ENCODE measurements at places on chromosomes 13 and 19.

- no peak for DNase-seq
Measured at GRCh38 chr19:55519451-55520311, 17.3 kb downstream of the SBK2 start.

DNA sequence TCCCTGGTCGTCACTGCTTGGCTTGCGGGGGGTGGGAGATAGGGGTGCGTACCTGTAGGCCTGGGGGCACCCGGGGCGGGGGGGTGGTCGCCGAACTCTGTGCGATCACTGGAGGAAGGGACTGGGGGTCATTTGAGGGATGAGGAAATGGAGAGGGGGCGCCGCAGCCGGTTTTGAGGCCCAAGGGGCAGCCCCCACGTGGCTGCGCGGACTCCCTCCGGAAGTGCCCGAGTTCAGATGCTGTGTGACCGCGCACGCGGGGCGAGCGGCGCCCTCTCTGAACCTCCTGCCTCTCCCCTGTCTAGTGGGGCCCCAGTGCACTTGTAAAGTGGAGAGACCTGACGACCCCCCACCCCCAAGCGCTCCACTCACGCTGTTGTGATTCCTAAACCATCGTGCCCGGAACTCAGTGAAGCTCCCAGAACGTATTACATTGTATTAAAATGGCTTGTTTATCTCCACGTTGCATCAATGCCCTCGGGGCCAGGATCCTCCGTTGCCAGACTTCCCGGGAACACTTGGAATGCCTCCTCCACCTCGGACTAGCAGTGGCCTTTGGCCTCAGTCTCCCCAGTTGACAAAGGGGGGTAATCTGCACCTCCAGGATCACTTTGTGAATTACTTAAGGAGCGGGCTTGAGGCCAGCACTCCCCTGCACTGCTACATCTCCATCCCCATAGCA, 3.0 kb upstream of the NANOS3 start:
- no peak for DNase-seq

GRCh38 chr19:33403973-33404304, 30.4 kb downstream of the CEBPG start:
- DNase-seq: no peak

GRCh38 chr13:97535614-97536013, 101.6 kb downstream of the RAP2A start:
- DNase-seq: no peak

GRCh38 chr19:22532388-22533300, 101.5 kb upstream of the ZNF492 start:
- DNase-seq: no peak

DNA sequence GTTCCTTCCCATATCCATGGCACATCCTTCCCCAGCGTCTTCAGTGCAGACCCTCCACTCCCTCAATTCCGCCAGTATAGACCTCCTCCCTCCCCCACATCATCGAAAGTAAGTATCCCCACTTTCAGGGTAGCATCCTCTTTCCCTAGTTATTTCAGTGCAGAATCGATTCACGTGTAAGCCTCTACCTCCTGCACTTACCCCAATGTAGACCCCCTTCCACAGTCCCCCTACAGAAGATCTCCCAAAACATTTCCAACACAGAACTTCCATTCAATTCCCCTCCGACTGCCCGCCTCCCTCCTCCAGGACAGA, 664 bp downstream of the IRF3 start:
- DNase-seq: no peak

GRCh38 chr13:114065141-114065925, 67.1 kb downstream of the RASA3 start:
- peak; percentile 37 for DNase-seq

DNA sequence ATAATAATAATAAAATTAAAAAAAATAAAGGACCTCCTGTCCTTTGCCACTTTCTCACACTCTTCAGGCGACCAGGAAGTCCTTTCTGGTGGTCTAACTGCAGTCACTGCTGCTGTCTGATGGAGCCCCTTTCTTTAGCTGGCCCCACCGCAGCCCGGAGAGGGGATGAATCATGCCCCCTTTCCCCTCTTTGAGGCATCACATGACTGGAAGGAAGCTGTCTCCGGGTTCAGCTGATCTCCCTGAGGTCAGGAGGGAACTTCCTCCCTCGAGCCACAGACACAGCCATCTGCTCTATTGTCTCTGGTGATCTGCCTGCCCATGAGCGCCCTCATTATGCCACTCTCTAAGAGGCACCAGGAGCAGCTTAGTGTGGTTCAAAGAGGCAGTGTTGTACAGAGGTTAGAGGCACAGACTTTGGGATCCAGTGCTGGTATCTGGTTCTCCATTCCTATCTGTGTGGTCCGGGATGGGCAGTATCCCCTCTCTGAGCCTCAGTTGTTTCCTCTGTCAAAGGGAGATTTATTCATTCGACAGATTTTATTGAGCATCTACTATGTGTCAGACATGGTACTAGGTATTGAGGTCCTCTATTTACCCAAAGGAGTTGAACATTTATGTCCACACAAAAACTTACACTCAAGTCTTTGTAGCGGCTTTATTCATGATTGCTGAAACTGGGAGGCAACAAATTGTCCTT, 30.0 kb downstream of the VAV1 start:
- DNase-seq: no peak

DNA sequence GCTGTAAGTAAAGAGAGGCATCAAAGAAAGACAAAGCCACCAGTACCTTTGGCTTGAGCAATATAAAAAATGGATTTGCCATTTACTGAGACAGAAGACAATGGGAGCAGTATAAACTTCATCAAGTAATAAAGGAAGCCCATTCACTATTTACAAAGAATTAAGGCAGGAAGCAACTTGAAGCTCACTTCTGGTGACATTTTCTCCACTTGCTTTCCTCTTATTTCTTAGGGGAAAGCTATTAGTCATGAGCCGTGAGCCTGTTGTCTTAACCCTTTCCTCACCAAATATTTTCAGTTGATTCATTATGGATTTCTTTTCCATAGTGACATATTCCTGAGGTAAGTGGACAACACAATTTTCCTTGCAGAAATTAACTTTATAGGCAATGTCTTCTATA, 156.8 kb downstream of the DNAJC3 start:
- no peak for DNase-seq

DNA sequence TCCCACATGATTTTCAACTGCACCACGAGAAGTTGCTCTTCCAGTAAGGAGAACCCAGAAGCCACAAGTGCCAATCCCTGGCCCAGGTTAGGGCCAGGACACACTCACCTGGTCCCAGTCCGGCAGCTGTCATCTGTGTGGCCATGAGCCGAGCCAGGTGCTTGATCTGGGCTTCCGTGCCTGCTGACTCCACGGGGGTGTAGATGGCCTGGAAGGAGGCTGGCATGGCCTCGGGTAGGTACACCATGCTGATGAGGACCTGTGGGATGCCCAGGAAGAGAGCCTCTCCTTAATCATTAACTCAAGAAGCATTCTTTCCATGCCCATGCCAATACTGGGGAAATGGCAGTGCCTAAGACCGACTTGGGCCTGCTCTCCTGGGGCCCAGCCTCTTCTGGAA, 19.9 kb upstream of the RSPH6A start:
- DNase-seq: no peak

GRCh38 chr13:113403255-113404104, 39.5 kb upstream of the GRTP1 start:
- DNase-seq: no peak

GRCh38 chr13:67097892-67098452, 132.2 kb downstream of the PCDH9 start:
- DNase-seq: no peak

- no peak for DNase-seq
Measured at GRCh38 chr13:105948143-105948542, 587.3 kb downstream of the EFNB2 start.

Data from NCI-H146 (cell line).